ENCODE measurements at places on chromosomes 4 and X.
A peak's percentile ranks its signal among the peaks of the same experiment; 100 is the strongest.

DNA sequence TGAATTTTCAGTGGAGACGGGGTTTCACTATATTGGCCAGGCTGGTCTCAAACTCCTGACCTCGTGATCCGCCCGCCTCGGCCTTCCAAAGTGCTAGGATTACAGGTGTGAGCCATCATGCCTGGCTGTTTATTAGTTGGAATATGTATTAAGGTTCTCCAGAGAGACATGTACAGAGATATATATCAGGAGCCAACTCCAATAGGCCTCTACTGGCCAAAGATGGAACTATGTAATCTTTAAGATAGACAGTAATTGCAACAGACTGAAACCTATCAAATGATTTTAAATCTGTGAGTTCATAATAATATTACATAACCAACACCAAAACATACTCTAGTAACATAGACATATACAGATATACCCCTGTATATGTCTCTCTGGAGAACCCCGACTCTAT is 5.8 kb upstream of the DMP1 start:
- no peak for DNase-seq

DNA sequence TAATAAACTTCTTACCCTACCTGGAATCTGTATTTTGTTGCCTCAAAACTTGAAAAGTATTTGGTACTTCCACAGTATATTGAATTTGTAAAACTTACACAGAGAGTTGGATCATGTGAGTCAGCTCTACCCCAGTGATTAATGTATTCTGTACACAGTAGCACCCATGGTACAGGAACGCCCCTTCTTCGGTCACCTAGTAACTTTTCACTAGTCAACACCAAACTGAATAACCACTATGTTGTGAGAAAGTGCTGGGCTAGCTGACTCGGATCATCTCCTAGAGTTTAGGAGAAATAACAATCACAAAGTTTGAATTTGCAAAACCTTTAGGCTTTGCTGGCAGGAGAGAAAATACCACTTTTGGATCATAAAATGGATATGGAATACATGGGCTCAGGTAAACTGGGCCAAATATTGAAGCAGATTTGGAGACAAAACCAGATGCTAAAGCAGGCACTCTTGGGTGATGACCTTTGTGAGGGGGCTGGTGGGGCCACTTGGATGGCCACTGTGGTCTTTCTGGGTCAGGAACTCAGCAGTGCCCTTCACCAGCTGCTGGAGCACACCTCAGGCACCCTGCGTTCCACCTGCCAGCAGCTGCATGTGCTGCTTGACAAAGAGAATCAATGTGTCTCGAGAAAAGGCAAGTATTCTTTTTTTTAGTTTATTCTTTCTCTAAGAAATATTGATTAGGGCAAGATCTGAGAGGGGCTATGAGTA is at the start of gene DTHD1:
DTHD1 (plus strand) TSS at position 233 of the 723 bp plus-strand sequence; CDS start at position 376, 143 bp downstream.
- no peak for DNase-seq

DNA sequence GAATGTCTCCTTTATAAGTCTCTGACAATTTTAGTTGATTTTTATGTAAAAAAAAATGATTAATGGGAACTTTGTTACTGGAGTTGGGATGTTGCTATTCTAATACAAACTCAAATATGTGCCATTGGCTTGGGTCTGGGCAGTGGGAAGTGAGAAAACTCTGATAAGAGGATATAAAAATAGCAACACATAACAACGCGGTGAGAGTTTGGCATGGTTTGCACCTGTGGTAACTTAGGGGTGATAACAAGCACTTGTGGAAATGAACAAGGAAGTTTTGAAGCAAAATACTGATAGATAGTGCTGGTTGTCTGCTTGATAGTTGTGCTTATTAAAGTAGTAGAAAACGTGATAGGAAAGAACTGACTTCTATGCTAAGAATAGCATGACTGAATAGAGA is 743.3 kb upstream of the AGA start:
- DNase-seq, result no peak

DNA sequence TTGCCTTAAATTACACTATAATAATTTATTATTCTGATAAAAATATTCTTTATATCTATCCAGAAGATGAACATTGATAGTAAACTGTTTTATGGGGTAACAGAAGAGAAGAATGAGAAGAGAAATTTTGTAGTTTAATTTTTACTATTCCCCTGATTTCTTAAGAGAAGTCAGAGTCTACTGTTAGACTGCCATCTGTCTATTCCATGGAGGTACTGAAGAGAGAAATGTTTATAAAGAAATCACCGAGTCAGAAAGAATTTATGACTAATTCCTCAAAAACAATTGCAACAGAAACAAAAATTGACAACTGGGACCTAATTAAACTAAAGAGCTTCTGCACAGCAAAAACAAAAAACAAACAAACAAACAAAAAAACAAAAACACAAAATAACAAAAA is 149.9 kb downstream of the FGF16 start:
- DNase-seq, result no peak

GRCh38 chr4:85842540-85842939 is 367.6 kb downstream of the ARHGAP24 start:
- no peak for DNase-seq

DNA sequence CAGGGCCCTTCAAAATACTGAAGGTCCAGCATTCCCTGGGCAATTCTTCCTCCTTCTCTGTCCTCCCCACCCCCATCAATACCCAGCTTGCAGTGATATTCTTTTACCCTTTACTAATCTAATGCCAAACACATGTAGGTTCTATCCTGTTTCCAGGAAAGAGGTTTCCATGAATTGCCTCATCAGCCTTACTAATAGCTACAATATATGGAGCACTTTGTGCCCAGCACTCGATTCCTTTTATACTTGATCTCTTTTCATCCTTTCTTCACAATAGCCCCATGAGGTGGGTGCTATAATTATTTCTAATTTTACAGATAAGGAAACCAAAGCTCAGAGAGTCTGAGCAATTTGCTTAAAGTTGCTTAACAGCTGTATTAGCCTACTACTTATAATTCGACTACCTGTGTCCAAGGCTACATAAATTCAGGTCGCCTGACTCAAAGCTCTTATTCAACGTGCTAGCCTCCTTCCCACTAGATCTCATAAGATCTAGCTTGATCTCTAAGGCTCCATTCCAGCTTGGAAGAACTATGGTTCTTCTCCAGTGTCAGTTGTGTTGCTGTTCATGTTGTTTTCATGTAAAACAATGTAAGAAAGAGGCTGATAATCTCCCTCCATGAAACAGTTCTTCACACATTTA is 229.6 kb upstream of the PGRMC2 start:
- DNase-seq, result no peak

GRCh38 chrX:28997706-28998463 is 410.6 kb downstream of the IL1RAPL1 start:
- DNase-seq, result no peak

DNA sequence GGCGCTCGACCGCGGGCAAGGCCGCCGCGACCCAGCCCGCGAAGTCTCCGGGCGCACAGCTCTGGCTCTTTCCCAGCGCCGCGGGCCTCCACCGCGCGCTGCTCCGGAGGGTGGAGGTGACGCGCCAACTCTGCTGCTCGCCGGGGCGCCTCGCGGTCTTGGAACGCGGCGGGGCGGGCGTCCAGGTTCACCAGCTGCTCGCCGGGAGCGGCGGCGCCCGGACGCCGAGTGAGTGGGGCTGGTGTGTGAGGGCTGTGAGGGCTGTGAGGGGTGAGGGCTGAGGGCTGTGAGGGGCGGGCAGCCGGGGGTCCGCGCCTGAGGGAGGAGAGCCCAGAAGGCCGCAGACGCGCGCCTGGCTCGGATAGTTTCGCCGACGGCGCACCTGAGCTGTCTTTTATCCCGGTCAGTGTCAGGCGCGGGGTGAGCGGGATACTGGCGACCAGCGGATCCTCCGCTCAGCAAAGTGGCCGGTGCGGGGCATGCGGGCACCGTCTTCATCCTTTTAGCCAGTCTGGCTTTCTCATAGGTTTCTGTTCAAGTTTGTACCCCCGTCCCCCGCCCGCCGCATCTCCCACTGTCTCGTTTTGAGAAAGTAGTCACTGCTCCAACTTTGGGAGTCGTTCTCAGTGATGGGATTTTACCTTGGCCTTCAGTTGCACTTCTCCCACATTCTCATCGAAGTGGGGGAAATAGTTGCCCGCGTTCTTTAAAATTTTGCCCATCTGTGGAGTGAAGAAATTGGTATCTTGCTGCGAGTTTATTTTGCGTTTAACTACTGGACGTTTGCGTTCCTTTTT is 586 bp downstream of the HERC5 start:
- DNase-seq, result peak; percentile 50

GRCh38 chr4:169906104-169906503 is 120.1 kb downstream of the MFAP3L start:
- no peak for DNase-seq

GRCh38 chrX:1262369-1262768 is 6.2 kb upstream of the CSF2RA start:
- DNase-seq, result no peak

DNA sequence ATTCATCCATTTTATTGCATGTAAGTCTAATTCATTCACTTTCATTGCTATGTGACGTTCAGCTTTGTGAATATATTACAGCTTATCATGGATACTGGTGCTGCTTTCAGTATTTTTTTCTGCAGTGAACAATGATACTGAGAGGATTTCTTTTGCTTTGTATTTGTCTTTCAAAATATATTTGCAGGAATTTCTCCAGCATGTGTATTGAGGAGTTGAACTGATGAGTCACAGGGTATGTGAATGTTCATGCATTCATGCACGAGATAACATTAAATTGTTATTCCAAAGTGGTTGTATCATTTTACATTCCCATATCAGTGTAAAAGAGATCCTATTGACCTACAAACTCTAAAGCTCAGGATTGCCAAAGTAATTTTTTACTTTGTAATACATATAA is 283.8 kb upstream of the ARSJ start:
- no peak for DNase-seq

- no peak for DNase-seq
Measured at GRCh38 chr4:17722356-17722700, 59.1 kb downstream of the FAM184B start.

GRCh38 chrX:10048707-10049106 is 81.5 kb downstream of the CLDN34 start:
- DNase-seq, result no peak

DNA sequence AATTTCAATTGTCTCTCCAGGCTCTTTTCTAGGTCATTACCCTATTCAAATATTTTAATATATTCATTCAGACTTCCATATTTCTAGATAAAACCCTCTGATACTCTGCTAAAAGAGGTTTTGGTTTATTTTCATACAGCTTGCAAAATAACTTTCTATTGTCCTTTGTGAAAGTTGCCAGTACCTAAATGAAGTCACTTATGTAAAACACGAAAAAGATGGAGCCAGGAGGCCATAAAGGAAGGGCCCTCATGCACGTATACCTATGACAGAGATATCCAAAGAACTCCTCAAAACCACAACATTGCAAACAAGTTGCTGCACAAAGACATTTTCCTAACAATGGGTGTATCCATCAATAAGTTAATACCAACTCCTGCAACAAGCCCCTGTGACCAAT is 25.7 kb upstream of the ELOVL6 start:
- DNase-seq, result no peak

DNA sequence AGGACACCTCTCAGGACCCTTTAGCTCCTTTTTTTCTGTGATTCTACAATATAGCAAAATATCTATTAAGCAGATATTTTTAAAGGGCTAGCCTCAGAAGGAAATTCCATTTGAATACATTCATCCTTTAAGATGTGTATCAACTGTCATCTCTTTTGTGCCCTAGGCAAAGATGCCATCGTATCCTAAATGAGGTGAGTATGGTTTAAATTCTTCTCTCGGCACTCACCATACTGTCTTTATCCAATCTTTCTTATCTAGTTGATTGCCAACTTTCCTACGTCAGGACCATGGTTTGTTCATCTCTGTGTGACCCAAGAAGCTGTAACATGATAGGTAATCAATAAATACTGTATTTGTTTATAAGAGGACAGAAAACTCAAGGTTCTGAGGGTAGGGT is 176.0 kb downstream of the LDB2 start:
- DNase-seq, result no peak

GRCh38 chrX:149630681-149631233 is 835 bp downstream of the TMEM185A start:
- DNase-seq, result no peak

GRCh38 chr4:88570001-88570400 is 22.3 kb upstream of the HERC3 start:
- no peak for DNase-seq

DNA sequence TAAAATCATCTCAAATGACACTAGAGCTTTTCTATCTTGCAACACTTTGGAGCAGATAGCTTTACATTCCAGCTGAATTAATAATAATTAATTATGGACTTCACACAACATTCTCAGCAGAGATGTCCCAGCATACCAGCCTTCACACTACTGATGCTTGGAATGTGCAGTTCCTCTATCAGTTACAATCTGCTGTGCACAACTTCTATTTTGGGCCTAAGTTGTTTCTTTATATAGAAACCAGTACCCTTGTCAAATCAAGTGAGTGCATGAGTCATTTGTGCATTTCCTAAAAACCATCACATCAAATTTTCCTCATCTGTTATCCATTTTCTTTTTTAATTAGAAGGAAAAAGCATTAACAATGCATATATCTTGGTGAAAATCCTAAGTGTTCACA is 8.8 kb upstream of the RASL11B start:
- DNase-seq, result no peak

DNA sequence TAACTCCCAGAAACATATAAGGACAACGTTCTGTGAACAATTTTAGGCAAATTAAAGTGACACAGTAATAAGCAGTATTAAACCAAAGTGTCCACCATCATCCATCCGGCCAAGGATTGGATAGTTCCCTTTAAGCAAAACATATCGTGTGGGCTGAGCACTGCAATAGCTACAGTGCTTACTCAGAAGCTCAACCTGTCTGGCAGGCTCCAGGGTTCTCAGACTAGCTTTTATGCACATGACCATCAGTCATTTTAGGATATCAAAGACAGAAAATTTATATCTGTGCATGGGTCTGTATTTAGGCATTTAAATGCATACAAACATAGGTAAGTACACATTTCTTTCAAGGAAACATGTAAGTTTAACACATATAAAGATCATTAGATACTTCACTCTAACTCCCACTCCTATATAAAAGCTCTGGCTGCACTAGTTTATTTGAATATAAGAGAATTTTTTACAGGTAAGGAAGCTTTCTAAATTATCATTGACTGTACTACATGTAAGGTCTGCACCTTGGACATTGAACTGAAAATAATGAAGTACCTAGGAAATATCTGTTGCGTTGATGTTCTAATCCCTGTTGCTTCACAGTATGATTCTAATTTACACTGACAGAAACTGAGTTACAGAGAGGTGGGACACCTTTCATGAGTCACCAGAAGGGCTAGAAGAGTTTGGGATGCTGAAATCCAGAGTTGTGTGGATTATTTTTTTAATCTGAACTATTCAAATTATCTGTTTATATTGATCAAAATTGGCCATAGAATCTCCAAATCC is 67.6 kb downstream of the ELOVL6 start:
- no peak for DNase-seq

DNA sequence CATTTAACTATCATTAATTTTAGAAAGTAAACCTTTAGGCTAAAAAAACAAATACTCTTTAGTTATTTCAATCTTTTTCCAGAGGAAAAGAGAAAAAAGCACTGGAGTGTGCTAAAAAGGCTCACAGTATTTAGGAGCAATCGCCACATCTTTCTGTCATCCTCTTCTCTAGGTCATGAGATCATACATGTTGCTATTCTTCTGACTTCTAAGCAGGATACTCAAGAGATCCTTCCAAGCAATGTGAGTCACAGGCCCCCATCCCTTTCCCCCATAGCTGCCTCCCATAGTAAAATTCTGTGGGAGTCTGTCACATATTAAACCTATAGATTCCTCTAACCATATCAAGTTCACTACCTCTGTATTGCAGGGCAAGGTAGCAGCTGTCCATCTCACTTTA is 7.7 kb downstream of the EDNRA start:
- DNase-seq, result no peak

Data from GM10248 (cell line).